Fibroblast of skin of right biceps (primary cell): ENCODE measurements at places on chromosomes 13 and 19.

- peak; percentile 36 for DNase-seq
Measured at GRCh38 chr19:55304279-55304978, 20.6 kb downstream of the BRSK1 start.

DNA sequence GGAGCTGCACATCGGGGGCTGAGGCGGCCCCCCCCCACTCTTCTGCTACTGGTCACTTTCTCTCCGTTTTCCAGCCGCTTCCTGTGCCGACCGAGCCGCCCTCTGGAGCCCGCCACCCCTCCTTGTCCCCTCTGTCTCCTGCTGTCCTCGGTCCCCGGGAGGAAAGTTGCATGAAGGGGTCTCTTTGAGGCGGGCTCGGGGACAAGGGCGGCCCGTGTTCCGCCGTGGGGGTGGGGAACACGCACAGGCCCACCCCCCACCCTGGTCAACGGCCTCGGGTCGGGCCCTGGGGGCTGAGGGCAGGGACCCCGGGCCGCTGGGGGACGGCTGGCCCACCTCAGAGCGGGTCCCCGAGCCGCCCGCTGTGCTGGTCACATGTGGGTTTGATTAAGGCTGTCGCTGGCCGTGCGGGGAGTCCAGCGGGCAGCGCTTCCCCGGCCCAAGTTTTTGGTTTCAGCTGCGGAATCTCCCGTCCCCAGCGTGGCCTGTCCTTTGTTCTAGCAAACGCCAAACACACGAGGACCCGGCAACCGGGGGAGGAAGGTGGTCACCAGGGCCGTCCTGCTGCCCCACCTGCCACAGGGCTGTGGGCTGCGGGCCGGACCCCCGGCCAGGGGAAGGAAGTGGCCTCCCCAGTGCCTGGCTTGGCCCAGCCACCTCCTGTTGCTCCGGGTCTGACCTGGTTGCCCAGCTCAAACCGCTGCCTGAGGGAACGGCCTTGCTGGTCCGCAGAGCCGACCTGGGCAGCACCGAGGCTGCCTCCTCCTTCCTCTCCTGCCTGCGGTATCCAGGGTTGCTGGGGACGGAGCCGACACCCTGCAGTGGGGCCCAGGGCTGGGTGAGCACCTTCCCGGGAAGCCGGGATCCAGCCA is 1.9 kb downstream of the EFNA2 start:
- DNase-seq: no peak

GRCh38 chr13:39273953-39274738 is 235.9 kb downstream of the NHLRC3 start:
- DNase-seq: no peak

DNA sequence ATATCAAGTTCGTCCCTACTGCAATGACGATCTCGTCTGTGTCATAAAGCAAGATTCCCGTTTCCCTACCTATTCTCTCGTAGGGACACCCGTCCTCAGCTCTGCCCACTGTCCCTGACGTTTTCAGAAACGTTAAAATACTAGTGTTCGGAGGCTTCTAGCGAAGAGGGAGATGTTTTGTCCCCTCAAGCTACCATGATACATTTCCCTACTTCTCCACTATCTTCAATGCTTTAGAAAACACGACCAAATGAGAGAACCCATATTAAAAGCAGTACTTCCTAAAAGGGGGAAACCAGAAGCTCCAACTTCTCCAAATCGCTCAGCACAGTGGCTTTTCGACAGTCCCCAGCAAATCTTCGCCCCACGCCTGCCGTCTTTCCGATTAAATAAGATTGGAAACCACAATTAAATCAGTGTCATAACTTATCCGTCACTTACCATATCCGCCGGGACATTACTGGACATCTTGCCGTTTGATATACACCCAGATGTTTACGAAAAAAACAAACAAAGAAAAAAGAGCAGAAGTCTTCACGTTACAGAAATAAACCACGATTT is 1.3 kb downstream of the UBL3 start:
- DNase-seq: peak; percentile 35
